ENCODE measurements at places on chromosomes 3 and 15.

DNA sequence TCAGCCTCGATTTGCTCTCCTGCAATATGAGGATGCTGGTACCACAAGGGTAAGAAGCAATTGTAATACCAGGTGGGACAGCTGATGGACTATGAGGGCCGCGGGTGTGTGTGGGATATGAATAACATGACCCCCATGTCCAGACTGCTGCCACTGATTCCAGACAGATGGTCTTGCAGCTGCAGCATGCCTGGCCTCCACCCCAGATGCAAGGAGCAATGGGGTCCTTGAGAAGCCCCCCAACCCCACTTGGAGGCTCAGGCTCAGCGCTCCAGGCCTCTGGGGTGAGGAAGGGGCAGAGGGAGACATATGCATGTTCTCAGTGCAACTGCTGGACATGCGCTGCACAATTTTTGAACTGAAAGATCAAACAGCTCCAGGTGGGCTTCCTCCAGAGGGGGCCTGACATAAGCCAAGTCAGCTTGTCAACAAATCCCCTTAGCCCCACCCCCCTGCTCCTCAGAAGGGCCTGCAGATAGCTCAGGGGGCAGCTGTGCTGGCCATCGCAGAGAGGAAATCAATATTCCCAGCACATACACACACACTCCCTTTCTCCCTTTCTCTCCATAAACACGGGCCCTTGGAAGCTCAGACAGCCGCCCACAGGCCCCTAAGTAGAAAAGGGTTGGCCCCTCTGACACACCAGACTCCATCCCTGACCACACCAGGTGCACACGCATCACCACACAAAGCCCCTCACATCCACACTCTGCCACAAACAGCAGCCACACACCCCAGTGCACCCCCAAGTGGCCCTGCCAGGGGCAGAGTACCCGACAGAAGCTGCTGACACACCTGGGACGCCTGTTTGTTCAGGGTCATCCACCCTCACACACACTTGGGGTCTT lies 107.0 kb downstream of the IQSEC1 start:
- peak; percentile 52 for DNase-seq

DNA sequence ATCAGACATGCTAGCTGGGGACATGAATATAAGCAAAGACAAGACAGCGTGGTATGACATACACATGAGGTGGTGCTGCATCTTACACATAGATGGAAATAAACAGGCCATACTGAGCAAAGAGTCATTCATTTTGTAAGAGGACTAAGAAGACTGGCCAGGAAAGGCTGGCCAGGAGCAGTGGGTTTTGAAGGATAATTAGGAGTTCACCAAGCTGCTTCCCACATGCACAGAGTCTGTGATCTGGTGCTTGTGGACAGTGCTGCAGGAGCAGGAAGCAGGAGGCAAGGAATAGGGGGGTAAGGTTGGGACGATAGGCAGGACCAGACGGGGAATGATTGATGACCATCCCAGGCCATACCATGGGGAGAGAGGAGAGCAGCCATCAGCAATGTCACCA lies 41.5 kb downstream of the ST8SIA2 start:
- no peak for DNase-seq

- DNase-seq = no peak
Observed at GRCh38 chr15:86349565-86349964, 269.9 kb downstream of the AGBL1 start.

- no peak for DNase-seq
Observed at GRCh38 chr3:39982665-39983357, 173.4 kb downstream of the MYRIP start.

GRCh38 chr15:82945326-82945725 lies 7.2 kb downstream of the HOMER2 start:
- no peak for DNase-seq

GRCh38 chr3:81279481-81280379 lies 481.7 kb downstream of the GBE1 start:
- DNase-seq = no peak

DNA sequence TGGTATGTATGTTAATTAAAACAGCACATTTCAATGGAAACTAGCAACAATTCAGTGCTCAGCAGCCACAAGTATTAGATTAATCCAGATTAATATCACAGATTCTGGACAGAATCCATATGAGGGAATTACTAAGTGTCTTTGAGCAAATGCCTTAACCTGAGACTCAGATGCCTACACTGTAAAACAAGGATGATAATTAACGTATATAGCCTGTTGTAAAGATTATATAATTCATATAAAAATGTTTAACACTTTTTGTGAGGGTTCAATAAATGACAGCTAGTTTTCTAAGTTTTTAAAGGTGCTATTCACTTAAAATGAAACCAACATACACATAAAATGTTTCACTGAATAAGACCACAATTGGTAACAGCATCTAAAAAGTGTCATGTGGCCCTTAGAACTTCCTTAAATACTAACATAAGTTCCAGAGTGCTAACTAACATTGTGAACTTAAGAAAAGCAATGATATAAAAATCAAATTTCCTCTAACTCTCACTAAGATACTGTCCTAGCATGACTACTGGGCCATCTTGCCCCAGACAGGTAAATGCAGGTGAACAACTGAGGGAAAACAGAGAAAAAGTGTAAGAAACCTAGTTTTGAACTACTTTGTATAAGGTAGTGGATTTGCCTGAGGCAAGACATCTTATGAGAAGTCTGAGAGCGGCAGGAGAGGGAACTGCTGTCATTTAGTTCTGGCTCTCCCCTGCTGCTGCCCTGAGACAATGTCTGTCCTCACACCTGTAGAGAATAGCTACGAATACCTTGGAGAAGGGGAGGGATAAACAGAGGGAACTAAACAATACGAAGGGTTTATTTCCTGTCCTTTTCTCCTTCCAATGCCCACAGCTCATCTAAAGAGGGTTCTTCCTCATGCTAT lies 151.3 kb downstream of the ADAM10 start:
- DNase-seq = no peak

- DNase-seq = no peak
Observed at GRCh38 chr3:45480218-45480617, 91.8 kb downstream of the LARS2 start.
